ENCODE measurements at places on chromosomes 2 and 18. TPM values are rescaled to one million over a fixed set of nuclear protein-coding genes. Genes with fewer than 3 reads are reported as not detected.
A peak's percentile ranks its signal among the peaks of the same experiment; 100 is the strongest.

DNA sequence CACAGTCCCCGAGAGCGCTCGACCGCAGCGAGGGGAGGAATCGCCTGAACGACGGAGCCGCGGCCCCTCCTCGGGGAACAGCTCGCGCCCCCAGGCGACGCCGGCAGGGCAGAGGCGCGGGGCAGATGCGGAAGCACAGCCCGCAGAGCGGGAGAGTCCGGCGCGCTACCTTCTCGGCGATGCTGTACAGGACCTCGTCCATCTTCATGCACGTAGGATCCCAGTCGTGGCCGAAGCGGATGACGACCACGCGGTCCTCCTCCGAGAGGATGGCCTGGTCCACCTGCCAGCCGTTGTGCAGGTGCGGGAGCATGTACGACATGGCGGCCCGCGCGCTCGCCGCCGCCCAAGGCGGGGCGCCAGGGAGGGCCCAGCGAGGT is 302 bp downstream of the TXNL4A start:
- H3K27ac ChIP-seq, result peak overlapping the region; percentile 85
- peaks cover 8% of the 10 kb centered on the region for H3K4me1 ChIP-seq
- no peaks in the 10 kb centered on the region for H3K27me3 ChIP-seq
- peak overlapping the region; percentile 79 for H3K4me3 ChIP-seq
- DNase-seq, result peak; percentile 53

GRCh38 chr18:58247363-58247834 is 203.4 kb downstream of the NEDD4L start:
- no peak for DNase-seq
- H3K36me3 ChIP-seq, result peaks cover 29% of the 10 kb centered on the region
- H3K27me3 ChIP-seq, result no peaks in the 10 kb centered on the region

DNA sequence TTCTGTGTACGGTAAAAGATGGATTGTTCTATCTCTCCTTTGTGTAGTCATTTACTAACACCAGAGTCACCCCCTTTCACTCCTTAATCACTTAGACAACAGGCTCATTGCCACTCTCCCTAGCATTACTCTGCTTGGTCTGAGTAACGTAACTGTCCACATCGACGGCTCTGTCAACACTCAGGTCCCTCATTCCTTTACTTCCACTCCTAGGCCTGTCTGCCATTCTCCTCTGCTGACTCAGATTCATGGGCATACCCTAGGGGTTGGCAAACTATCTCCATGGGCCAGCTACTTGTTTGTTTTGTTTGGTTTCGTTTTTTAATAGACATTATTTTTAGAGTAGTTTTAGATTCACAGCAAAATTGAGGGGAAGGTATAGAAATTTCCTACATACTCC is 243.9 kb downstream of the NR4A2 start:
- no peaks in the 10 kb centered on the region for H3K4me1 ChIP-seq
- no peaks in the 10 kb centered on the region for H3K36me3 ChIP-seq
- no peak overlapping the region for H3K4me3 ChIP-seq
- no peak overlapping the region for H3K27ac ChIP-seq
- no peaks in the 10 kb centered on the region for H3K27me3 ChIP-seq
- DNase-seq, result no peak

GRCh38 chr2:107525406-107525805 is 301.3 kb upstream of the RGPD4 start:
- no peak overlapping the region for H3K27ac ChIP-seq
- H3K4me1 ChIP-seq, result no peaks in the 10 kb centered on the region
- DNase-seq, result no peak

DNA sequence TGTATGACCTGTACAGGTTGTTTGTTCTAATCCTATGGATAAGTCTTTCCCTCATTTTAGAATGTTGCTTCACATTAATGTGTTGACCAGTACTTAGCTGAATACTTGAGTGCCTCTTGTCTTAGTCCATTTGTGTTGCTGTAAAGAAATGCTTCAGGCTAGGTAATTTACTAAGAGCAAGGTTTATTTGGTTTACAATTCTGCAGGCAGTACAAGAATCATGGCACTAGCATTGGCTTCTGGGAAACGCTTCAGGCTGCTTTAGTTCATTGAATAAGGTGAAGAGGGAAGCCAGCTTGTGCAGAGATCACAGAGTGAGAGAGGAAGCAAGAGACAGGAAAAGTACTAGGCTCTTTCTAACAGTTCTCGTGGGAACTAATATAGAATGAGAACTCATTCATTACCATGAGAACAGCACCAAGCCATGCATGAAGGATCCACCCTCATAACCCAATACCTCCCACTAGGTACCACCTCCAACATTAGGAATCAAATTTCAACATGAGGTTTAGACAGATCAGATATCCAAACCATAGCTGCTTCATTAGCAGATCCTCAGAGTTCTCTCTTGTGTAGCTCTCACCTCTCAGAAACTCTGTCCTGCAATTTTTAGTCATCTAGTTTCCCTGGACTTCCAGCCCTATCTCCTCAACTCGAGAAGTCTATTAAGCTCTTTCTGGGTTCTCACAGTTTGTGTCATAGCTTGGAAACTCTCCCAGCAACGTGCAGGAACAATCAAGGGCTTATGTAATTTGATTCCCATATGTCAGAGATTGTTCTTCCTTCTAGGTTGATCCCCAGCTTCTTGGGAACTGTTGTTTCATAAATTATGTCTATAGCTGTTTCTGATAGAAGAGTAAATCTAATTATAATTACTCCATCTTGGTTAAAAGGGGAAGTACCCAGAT is 2082.3 kb upstream of the CELF4 start:
- H3K27me3 ChIP-seq, result no peaks in the 10 kb centered on the region
- no peaks in the 10 kb centered on the region for H3K36me3 ChIP-seq
- no peak overlapping the region for H3K4me3 ChIP-seq
- no peak for DNase-seq
- H3K4me1 ChIP-seq, result no peaks in the 10 kb centered on the region

- peaks cover 25% of the 10 kb centered on the region for H3K4me1 ChIP-seq
- no peaks in the 10 kb centered on the region for H3K27me3 ChIP-seq
- H3K4me3 ChIP-seq, result peak overlapping the region; percentile 22
- peak; percentile 63 for DNase-seq
Observed at GRCh38 chr18:75638223-75638775, 210.8 kb upstream of the SMIM21 start.

GRCh38 chr18:13910501-13910900 is 4.8 kb downstream of the MC2R start:
- H3K27ac ChIP-seq, result no peak overlapping the region
- H3K4me3 ChIP-seq, result no peak overlapping the region
- DNase-seq, result no peak
- H3K27me3 ChIP-seq, result no peaks in the 10 kb centered on the region
- H3K36me3 ChIP-seq, result no peaks in the 10 kb centered on the region

DNA sequence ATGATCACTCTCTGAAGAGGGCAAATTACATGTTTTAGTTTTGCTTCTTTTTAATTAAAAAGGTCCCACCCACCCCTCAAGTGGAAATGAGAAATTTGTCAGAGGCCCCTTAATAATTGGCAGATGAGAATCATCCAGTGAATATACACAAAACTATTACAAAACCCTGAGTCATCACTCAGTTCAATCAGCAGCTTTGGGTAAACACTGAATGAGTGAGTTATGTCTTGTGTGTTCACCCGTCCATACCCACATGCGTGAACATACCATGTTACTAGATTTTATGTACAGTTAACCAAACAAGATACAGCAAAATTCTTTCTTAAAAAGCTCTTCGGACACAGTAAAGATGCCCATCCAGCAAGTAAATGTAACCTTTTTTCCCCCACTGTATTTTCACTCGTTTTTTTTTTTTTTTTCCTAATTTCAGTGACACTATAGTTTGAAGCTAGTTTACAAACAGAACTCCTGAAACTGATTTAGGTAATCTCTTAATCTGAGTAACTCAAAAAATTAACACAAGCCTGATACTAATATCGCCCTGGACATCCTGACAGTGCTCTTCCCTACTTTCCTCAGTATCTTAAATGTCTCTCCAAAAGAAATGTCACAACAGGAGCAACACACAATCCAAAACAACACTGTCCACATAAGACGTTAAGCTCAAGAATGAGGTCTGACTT is 1.4 kb downstream of the PSME4 start:
- H3K36me3 ChIP-seq, result peaks cover 5% of the 10 kb centered on the region
- peak overlapping the region; percentile 74 for H3K4me3 ChIP-seq
- no peak for DNase-seq
- H3K4me1 ChIP-seq, result peaks cover 19% of the 10 kb centered on the region
- peak overlapping the region; percentile 89 for H3K27ac ChIP-seq

DNA sequence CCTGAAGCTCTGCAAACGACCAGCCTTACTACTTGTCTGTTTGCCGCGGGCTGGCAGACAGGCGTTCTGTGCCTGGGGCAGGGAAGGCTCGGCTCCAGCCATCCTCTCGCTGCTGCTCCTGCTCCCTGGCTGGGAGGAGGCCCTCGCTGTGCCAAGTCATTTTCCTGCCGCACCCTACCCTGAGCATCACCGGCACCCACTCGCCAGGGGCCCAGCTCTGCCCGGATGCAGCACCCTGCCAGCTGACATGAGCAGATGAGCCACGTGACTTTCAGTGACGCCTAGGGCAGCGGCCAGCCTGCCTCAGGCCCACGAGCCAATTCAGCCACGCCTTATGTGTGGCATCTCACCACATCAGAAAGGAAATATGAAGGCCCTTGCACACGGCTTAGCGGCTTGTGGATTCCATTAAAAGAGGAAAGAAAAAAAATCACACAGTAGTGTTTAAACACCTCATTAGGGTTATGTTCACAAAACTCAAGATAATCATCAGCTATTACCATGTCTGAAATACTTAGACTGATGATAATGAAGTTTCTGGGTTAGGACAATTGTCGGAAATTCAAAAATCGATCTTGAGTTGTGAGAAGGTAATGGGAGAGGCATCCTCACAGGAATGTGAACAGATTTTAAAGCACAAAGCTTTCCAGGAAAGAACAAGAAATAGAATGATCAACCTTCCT is 250.5 kb downstream of the TWIST2 start:
- 0 out of 2 replicates have a peak, but pooled peaks cover 10% of the 10 kb centered on the region for H3K36me3 ChIP-seq
- no peak for DNase-seq
- H3K4me3 ChIP-seq, result no peak overlapping the region

NIFK gene
- 71.5 TPM for total RNA-seq

ZSWIM2 gene
- total RNA-seq, result not detected

TBR1 gene
- 0.03 TPM for total RNA-seq

All from SJSA1 (cell line).